ENCODE measurements at places on chromosomes 1 and 21.

DNA sequence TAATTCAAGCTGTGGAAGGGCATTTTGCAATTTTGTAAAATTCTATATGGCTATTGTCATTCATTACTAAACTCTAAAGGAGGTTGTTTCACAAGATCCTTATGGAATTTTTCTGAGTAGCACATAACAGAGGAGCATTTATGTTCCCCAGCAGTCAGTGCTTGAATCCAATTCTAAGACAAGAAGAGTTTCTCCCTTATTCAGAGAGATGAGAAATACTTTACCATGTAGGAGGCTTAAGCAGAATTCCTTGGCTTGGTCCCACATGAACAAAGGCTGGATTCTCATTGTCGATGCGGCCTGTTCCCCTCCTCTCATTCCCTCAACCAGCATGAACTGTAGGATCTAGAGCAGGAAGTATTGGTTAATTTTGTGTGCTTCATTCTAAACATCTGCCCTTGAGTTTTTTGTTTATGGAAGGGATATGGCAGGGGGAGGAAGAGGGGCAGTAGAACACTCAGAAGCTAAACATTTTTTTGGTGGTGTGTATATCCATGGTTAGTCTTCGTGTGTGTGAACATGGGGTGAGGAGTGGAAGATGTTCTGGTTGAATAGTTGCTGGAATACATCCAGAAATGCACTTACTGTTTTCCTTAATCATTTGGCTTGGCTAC, 74.3 kb downstream of the LAMC1 start:
- DNase-seq = no peak

DNA sequence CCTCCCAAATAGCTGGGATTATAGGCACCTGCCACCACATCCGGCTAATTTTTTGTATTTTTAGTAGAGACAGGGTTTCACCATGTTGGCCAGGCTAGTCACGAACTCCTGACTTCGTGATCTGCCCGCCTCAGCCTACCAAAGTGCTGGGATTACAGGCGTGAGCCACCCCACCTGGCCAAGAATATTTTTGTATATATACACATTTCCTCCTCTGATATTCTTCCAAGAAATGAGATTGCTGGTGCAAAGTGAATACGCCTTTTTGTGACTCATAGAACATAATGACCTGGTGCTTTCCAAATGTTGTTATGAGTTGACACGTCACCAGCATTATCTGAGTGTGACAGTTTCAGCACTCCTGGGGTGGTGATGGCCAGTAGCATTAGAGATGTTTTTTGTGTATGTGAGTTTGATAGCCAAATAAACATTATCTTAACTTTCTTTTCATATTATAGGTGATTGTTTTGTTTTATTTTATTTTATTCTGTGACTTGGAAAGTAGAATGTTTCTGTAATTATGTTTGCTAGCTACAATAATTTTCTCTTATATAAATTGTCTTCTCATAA, 54.9 kb downstream of the KCNK1 start:
- DNase-seq = peak; percentile 84

GRCh38 chr21:43304206-43304605, 122.7 kb downstream of the SIK1 start:
- DNase-seq = no peak

DNA sequence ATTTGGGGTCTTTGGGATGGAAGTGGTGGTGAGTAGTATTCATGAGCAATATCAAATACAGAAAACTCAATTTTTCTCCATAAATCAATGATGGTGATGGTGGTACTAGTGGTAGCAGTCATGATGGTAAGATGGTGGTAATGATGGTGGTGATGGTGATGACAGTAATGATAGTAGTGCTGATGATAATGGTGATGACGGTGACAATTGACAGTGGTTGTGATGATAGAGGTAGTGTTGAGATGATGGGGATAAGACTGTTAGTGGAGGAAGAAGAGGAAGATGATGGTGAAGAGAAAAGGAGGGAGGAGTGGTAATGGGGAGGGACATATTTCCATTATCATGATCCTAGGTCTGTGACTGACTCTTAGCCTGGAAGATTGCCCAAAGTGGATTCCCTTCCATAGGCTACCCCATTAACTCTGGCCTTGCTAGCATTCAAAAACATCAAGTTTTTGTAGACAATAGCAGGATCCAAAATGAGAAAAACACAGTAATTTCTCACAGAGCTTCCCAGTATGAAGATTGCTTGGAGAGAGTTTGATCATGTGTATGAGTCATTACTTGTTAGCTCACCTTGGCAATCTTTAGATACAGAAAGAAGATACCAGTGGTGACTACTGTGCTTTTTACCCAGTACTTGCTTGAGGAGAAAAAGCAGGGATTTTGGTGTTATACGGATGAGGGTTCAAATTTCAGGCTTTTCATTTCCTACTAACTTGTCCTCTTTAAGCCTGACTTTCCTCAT, 93.9 kb downstream of the ATP1A1 start:
- no peak for DNase-seq

DNA sequence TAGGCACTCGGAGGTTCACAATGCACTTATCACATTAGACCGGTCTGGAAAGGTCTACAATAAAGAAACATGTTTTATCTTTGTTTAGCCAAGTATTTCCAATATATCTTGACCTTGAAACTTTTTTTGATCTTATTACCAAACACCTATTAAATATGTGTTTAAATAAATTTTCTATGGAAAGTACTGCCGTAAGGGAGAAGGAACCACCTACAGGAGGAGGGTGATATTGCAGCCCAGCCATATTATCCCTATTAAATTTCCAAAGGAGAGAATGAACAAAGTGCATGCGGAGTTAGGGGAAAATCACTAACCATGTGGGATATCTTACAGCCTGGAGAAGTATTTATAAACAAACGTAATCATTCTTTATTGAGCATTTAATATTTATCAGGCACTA, 14.5 kb downstream of the BRINP2 start:
- DNase-seq = no peak

DNA sequence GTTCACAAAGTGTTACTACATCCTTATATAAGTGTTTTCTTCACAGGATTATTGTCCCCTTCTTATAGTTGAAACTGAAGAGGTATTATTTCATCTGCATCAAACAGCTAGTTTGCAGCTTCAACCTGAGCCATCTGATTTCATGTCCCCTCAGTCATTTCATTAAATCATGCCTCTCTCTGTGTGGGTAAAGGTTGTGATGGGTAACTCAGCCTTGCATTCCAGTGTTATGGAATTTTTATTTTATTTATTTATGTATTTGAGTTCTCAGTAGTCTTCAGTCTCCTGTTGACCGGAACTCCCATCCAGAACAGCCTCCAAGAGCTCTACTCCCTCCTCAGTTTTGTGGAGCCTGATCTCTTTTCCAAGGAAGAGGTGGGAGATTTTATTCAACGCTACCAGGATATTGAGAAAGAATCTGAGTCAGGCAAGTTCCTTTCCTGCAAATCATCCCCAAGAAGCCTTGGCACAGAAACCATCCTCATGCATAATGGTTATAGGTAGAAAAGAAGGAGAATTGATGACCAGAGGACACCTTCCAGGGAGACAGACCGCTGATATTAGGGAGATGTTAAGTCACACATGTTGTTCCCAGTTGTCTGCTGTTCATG, 21.8 kb downstream of the CHD1L start:
- no peak for DNase-seq

DNA sequence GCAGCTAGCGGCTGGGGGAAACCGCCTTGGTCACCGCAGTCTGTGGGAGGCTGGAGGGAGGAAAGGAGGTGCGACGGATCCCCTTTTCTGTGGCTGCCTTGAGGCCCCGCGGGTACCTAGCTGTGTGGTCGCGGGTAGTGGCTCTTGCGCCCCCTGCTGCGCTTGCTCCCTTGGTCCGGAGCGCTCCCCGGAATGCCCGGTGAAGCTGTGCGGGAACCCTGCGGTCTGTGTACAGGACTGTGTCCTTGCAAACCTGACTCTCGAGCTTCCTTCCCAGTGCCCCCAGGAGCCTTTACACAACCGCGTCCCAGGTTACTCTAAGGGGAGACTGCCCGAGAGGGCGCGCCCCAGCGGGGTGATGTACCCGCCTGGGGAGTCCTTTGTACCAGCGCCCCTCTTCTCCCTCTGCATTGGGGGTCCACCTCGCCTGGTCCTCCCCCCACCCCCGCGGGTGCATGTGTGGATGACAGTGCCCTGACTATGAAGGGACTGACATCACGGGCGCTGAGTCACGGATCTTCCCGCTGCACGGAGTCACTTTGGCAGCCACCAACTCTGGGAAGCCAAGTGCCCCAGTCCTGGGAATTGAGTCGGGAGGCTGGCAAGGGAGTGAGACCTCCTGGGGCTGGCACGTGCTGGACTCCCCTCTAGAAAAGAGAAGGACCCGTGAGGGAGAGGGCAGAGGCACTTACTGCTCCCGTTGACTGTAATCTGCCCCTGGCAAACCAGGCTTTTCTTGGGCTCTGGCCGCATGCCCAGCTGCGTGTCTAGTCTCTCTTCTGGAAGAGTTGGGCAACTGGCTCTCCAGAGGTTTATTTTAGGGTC, 816 bp downstream of the IL6R start:
- peak; percentile 51 for DNase-seq

- no peak for DNase-seq
These were observed 132.3 kb upstream of the CSF3R start for GRCh38 chr1:36614991-36615390.

DNA sequence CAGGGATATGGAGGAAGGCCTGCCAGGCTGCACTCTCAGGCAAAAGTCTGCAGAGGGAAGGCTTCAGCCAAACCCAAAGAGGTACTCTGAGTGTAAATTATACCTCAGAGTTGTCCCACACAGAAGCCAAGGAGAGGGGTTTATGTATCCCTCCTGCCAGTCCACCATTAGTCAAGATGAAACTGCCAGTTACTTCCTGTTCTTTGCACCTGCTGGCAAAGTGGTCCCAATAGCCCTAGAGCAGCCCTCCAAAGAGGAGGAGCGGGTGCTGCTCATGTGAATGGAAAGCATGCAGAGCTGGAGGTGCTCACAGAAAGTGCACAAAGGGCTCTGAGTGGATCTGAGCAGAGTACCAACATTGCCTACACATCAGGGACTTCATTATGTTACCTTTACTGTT, 37.1 kb upstream of the MCOLN3 start:
- DNase-seq = peak; percentile 3

DNA sequence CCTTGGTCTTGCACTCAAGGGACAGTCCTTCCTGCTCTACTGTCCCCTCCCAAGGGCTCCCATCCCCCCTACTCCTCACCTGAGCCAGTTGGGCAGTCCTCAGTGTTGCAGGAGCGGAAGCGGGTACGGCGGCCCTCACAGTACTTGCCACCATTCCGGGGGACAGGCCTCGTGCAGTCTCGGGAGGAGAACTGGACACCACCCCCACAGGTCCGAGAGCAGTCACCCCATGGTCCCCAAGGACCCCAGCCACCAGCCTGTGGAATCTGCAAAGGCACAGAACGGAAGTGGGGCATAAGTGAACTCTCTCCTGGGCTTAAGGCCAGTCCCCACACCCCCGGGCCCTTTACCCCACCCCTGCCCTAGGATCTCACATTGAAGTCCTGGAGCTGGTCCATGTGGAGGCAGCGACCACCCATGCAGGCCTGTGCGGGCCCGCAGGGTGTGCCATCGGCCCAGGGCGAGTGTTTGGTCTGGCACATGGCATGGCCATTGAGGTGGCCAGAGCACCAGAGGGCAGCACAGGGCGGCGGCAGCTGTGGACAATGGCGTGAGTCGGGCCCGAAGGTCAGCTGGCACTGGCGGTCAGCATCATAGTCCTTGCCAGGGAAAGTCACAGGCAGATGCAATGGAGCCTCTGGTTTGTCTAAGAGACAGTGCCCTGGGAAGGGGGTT, 5.2 kb downstream of the ADAMTS4 start:
- no peak for DNase-seq

GRCh38 chr1:18651713-18652112, 21.1 kb downstream of the PAX7 start:
- no peak for DNase-seq

DNA sequence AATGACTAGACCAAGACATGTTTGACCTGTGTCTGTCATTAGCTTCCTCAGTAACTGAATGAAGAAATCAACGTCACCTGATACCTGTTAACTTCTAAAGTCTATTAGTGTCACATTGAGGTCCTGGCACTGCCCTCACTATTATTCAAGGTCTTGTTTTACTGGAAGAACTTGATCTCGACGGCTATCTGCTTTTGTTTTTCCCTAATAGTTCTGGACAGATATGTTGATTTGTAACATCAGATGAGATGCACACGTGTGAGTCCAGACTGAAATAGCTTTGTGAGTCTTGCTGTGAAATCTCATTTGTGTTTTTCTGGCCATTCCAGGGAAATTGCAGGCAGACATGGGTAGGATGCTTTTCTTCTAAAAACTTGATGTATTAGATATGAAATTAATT, 159.2 kb downstream of the RYR2 start:
- DNase-seq = no peak

DNA sequence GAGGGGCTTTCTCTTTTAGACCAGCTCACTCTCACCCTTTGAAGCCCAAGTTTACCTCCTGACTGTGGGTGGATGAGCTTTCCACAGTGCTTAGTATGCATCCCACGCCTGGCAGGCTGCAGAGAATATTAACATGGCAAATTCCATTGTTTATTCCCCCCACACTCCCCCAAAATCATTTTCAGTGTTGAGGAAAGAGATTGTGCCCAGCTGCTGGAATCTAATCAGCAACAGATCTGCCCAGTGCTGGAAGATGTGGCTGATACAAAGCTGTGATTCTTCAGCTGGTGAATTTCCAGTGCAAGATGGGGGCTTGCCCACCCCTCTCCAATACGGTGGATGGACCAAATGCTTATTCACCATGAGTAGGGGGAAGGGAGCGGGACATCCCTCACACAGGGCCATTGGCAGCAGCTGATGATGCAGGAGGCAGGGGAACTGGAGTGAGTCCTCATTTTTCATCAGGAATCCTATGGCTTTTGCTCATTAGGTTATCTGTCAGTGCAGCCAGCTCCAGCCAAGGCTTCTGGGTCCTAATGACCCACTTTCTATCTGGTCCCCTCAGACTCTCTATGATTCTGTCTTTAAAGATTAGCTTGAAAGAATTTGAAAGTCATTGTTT, 39.7 kb upstream of the KCNA3 start:
- no peak for DNase-seq

- no peak for DNase-seq
These were observed 55.4 kb upstream of the SCYL3 start for GRCh38 chr1:169949139-169949538.
